ENCODE measurements at places on chromosomes 5 and 9.

GRCh38 chr5:172875505-172876279 lies 41.6 kb downstream of the ERGIC1 start:
- DNase-seq, result no peak

- no peak for DNase-seq
These were observed 16.3 kb upstream of the SPINK4 start for GRCh38 chr9:33223696-33224095.

- DNase-seq, result no peak
These were observed 41.1 kb downstream of the DAP start for GRCh38 chr5:10719965-10720364.

GRCh38 chr5:66307647-66308241 lies 163.6 kb downstream of the SREK1 start:
- DNase-seq, result no peak

DNA sequence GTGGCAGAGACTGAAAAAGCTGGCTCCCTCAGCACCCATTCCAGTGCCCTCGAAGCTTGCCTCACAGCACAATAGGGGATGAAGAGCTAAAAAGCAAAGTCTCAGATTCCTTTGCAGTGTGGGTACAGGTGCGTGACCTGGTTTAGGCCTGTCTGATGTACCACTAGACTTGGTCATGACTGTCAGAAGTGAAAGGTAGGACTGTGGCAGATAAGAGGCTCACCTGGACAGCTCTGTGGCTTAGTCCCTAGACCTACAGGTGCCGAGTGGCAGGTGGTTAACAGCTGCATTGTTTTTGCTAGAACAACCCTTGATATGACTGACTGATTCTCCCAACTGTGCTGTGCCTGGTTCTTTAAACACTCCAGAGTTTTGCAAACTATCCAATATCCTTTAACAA lies 14.7 kb upstream of the SFXN1 start:
- DNase-seq, result no peak

DNA sequence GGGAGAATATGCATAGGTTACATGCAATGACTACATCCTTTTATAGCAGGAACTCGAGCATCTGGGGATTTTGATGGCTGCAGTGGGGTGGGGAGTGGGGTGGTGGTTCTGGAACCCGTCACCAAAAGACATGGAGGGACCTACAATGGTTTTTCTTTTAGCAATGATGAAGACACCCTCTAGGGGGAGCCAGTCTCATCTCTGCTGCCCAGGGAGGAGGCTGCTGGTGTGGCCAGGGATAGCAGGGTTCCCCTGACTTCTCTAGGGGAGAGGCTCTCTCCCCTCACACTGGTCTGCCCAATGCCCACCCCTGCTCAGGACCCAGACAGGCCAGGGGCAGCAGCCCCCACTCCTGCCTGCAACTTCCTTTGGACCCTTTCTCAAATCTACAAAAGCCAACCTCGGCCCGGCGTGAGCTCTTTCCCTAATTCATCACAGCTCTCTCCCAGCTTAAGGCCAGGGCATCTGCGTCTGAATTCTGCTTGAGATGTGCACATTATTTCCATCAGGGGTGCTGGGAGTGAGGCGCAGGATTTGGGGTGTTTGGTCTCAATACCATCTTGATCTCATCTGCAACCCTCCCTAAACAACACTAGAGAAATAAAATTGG lies 73.6 kb upstream of the RETREG1 start:
- DNase-seq, result no peak

DNA sequence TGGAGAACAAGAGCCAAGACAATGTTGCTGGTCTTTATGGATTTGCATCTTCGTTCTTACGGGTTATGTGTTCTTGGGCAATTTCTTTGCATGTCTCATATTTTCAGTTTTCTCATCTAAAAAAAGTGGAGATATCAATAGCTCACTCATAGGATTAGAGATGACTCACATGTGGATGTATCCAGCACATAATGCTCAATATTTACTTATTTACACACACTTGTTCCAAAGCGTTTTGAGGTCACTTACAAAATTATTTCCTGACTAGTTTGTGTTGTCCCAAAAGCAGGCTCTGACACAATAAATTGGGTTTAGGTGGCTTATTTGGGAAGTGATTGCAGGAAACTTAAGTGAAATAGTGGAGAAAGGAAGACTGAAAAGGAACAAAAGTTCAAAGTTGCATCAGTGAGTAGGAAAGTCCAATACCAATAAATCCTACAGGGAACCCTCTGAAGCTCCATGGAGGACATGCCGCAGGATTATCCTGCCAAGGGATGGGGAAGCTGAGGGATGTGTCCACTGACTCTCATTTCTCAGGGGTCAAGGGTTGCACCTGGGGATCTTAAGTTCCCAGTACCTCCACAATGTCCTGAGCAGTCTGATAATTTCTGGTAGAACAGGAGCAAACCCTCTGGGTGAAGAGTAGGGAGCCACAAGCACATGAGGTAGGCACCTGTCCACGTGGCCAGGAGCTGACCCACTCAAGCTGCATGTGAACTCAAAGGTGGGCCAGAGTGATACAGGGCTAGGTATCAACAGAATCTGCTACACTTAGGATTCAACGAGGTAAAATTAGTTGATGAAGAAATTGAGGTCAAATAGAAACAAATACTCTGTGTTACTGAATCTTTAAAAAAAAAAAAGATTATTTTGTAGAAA lies 37.4 kb upstream of the SLC44A1 start:
- DNase-seq, result no peak

DNA sequence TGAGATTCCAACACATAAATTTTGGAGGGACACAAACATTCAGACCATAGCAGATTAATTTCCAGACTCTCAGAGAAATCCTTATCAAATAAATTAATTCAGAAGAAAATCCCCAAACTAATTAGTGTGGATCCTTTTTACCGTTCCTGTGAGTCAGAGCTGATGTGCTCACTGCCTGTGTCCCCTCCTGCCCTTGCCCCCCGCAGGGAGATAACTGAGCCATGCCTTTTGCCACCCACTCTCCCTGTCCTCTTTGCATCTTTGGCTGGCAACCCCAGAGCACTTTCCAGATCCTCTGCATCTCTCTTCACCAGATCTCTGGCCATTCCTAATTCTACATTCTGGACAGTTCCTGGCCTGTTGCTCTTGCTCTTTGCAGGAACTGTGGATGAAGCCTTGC lies 135.4 kb upstream of the MAP1B start:
- no peak for DNase-seq

- DNase-seq, result no peak
These were observed 125.8 kb upstream of the SLC25A48 start for GRCh38 chr5:135708481-135709207.

GRCh38 chr5:155587458-155587857 lies 573.9 kb downstream of the KIF4B start:
- DNase-seq, result no peak

- no peak for DNase-seq
These were observed 23.6 kb upstream of the TEK start for GRCh38 chr9:27085456-27085855.

DNA sequence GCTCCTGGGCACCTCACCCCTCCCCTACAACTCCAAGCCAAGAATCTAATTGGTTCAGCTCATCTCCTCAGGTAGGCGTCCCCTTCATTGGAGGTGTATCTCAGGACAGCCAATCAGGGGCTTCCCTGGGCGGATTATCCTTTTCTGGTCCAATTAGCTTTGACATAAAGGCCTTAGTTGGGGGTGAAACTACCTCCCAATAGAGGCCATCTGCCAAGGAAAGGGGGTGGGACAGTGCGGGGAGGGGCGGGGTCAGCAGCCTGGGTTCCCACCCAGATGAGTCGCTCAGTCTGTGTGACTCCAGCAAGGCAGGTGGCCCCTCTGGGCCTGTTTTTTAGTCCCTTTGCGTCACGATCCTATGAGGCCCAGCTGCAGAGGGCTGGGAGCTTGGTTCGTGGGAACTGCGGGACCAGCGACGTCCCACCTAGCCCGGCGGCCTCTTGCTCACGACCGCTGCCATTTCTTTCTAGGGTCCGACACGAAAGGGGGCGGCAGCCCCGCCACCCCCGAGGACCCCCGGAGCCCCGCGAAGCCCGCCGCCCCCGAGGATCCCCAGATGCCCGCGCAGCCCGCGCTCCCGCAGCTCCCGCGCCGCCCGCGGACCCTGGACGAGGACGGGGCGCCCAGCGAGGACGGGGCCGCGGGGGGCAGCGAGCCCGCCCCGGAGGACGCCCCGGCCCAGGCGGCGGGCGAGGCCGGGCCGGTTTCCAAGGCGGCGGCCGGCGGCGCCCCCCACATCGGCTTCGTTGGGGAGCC lies 8.9 kb downstream of the PRRT1B start:
- no peak for DNase-seq

DNA sequence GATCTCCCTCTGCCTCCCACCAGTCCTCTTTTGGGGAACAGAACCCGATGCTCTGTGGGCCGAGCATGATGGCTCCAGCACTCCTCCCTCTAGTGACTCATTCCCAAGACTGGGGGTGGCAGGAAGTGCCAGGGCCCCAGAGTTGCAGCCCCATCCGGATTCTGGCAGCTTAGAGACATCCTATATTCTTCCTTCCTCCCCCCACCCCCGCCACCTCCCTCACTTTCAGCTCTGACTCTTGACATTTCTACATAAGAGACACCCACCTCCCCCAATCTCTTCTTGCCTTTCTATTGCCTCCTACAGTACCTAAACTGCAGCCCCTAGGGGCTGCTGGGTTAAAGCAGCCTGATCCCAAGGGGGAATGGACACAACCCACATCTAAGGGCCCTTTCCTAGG lies 47.1 kb upstream of the MATR3 start:
- DNase-seq, result no peak

GRCh38 chr5:107265193-107265592 lies 405.5 kb downstream of the EFNA5 start:
- no peak for DNase-seq
